ENCODE measurements at places on chromosomes 12 and 14. TPM values are rescaled to one million over a fixed set of nuclear protein-coding genes. Genes with fewer than 3 reads are reported as not detected.
A peak's percentile ranks its signal among the peaks of the same experiment; 100 is the strongest.

GRCh38 chr14:28141662-28142061, 624.9 kb upstream of the FOXG1 start:
- no peak overlapping the region for H3K27ac ChIP-seq
- DNase-seq: no peak
- H3K27me3 ChIP-seq: no peaks in the 10 kb centered on the region
- H3K4me3 ChIP-seq: no peak overlapping the region
- H3K4me1 ChIP-seq: no peaks in the 10 kb centered on the region

The TMX1 gene
- polyA plus RNA-seq: 29.4 TPM

DNA sequence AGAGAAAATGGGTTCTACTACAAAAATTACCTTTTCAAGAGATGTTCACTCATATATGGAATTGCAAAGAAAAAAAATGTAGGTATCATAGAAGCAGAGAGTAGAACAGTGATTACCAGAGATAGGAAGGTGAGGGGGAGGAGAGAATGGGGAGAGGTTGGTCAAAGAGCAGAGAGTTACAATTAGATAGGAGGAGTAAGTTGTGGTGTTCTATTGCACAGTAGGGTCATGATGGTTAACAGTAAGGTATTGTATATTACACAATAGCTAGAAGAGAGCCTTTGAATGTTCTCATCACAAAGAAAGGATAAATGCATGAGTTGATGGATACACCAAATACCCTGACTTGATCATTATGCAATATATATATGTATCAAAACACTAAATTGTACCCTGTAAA, 145.8 kb downstream of the TMEM117 start:
- H3K4me1 ChIP-seq: no peaks in the 10 kb centered on the region
- H3K36me3 ChIP-seq: no peaks in the 10 kb centered on the region
- no peaks in the 10 kb centered on the region for H3K27me3 ChIP-seq
- no peak overlapping the region for H3K4me3 ChIP-seq

DNA sequence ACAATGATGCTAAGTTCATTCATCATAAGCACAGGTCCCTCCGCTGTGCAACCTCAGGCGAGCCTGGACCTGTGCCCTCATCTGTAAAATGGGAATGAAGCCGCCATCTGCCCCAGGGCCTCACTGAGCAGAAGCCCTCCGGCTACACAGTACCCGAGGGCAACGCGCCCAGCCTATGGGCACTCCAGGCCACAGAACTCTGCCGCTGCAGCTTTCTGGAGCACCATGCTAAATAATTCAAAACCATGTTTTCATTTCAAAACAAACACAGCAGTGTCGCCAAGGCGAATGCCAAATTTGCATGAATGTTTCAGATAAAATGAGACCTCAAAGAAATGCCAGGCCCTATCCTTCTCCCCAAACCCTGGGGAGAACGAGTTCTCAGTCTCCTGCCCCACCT, 4.0 kb downstream of the NCOR2 start:
- no peak overlapping the region for H3K27ac ChIP-seq
- H3K4me1 ChIP-seq: peaks cover 57% of the 10 kb centered on the region
- H3K36me3 ChIP-seq: peaks cover 7% of the 10 kb centered on the region
- H3K27me3 ChIP-seq: no peaks in the 10 kb centered on the region

DNA sequence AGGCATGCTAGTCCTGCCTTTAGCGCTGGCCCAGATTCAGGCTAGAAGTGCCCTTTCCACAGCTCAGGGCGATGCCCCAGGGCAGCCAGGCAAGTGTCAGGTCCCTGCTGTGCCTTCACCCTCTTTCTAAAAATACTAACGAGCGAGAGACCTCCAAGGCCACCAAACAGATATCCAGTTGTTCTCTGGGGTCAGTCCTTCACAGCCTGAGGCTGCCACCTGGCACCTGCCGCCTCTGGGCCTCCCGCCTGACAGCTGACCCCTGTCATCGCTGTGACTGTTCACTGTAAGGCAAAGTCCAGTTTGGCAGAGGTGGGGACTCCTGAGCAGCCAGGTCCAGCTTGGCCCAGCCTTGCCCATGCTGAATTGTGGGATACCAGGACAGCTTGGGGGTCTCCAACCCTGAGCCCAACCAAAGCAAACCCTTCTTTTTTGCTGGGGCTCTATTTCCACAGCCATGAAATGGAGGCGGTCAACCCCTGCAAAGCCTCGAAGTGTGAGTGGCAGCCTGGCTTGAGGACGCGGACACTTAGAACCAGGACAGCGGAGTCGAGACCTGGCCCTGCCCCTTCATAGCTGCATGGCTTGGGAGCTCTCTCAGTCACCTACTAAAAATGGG, 79.9 kb downstream of the NINJ2 start:
- H3K4me3 ChIP-seq: no peak overlapping the region
- DNase-seq: peak; percentile 38
- H3K27ac ChIP-seq: peak overlapping the region; percentile 63
- H3K27me3 ChIP-seq: no peaks in the 10 kb centered on the region
- H3K4me1 ChIP-seq: peaks cover 11% of the 10 kb centered on the region
- H3K36me3 ChIP-seq: no peaks in the 10 kb centered on the region

The IL31 gene
- polyA plus RNA-seq: not detected

The TAS2R42 gene
- not detected for polyA plus RNA-seq

GRCh38 chr12:79624378-79624777, 66.4 kb downstream of the PAWR start:
- no peaks in the 10 kb centered on the region for H3K36me3 ChIP-seq
- H3K27me3 ChIP-seq: no peaks in the 10 kb centered on the region
- no peak for DNase-seq
- no peak overlapping the region for H3K4me3 ChIP-seq

The ULK1 gene
- polyA plus RNA-seq: 15.0 TPM

The SLC4A8 gene
- 1.1 TPM for polyA plus RNA-seq

The TTC9 gene
- 5.8 TPM for polyA plus RNA-seq

The ZDHHC22 gene
- 0.33 TPM for polyA plus RNA-seq

- no peaks in the 10 kb centered on the region for H3K27me3 ChIP-seq
- peak; percentile 19 for DNase-seq
- peaks cover 15% of the 10 kb centered on the region for H3K36me3 ChIP-seq
- no peaks in the 10 kb centered on the region for H3K4me1 ChIP-seq
- H3K4me3 ChIP-seq: no peak overlapping the region
These were observed 14.9 kb downstream of the LTA4H start for GRCh38 chr12:96020314-96021003.

GRCh38 chr12:112907415-112908157, 824 bp downstream of the OAS1 start:
- peaks cover 8% of the 10 kb centered on the region for H3K4me1 ChIP-seq
- peak overlapping the region; percentile 80 for H3K27ac ChIP-seq
- DNase-seq: peak; percentile 54

DNA sequence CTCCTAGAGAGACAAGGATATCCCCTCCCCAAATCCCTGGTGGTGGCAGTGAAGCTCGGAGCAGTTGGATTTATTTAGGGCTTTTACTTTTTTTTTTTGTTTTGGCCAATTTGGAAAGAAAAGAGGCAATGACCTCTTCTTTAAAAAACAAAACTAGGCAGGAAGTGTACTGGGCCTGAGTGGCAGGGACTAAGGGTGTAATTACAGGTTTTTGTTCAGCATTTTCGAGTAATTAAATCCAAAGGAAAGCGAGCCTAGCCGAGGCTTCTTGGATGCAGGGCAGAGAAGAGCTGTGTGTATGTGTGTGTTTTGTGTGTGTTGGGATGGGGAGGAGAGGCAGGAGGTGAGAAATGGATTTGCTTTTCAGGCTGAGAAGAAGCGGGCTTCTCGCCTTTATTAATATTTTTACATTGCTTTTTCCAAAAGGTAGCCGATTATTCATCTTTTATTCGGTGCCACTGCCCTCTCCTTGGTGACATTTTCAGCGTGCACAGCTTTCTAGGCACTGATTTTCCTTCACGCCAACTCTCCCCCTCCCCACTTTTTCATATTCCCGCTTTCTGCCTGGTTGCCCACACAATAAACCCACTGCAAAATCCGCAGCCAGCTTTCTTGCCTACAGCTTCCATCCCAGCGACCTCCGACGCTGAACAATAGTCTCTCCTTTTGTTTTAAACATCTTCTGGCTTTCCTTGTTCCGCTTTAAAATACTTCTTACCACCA, 8.9 kb upstream of the IRF2BPL start:
- H3K27ac ChIP-seq: peak overlapping the region; percentile 99
- peak; percentile 65 for DNase-seq
- no peaks in the 10 kb centered on the region for H3K27me3 ChIP-seq

- no peaks in the 10 kb centered on the region for H3K36me3 ChIP-seq
- no peaks in the 10 kb centered on the region for H3K4me1 ChIP-seq
- H3K27me3 ChIP-seq: no peaks in the 10 kb centered on the region
- no peak overlapping the region for H3K4me3 ChIP-seq
- H3K27ac ChIP-seq: no peak overlapping the region
These were observed 319.5 kb downstream of the FUT8 start for GRCh38 chr14:65731933-65732506.

DNA sequence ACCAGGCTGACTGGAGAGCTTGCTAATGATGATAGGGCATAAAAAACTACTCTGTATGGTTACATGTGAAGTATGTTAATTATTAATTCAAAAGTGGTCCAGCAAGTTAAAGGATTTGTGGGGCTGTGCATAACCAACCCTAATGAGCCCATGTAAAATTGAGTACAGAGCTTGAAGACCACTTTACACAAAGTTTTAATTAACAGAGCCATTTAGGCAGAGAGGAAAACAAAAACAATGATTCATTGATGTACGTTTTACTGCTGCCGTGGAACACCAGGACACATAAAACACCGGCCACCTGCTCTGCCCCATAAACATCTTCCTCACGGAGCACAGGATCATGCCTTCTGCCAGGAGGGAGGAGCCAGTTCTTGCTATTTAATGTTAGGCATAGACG, 83.5 kb downstream of the RIMBP2 start:
- H3K27ac ChIP-seq: no peak overlapping the region
- peaks cover 3% of the 10 kb centered on the region for H3K4me1 ChIP-seq
- H3K27me3 ChIP-seq: peaks cover 28% of the 10 kb centered on the region
- H3K4me3 ChIP-seq: no peak overlapping the region
- no peaks in the 10 kb centered on the region for H3K36me3 ChIP-seq

DNA sequence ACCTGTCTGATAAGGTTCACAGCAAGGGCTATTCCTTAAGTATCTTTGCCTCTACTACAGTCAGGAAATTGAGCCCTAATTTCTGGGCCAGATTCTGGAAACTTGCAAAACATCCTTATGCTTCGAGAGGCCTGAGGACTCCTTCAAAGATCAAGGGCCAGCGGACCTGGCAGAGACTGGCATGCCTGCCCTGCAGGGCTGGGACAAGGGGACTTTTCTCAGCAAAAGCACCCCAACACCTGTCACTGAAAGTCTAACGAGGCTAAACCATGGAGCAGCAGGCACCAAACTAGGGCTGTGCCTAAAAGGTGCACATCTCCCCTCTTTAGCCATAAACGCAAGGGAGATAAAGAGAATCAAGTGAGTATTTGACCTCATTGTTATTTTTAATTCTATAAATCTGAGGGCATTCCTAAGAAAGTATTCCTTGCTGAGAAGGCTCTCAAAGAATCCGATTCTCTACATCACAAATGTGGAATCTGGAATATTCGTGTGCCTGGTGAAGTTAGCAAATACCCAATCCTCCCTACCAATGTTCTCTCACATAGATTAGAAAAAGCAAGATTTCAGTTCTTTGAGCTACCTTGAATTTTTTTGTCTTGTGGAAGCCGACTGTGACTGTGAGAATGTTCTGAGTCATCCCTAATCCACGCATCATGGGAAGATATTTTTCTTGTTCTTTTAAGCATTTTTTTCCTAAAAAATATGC, 328.2 kb upstream of the NOVA1 start:
- H3K27ac ChIP-seq: no peak overlapping the region
- no peak for DNase-seq
- no peaks in the 10 kb centered on the region for H3K36me3 ChIP-seq
- no peaks in the 10 kb centered on the region for H3K4me1 ChIP-seq

- no peak overlapping the region for H3K4me3 ChIP-seq
- no peaks in the 10 kb centered on the region for H3K36me3 ChIP-seq
- H3K27ac ChIP-seq: no peak overlapping the region
- no peaks in the 10 kb centered on the region for H3K27me3 ChIP-seq
These were observed 325.8 kb downstream of the FUT8 start for GRCh38 chr14:65738339-65738738.

The TPPP2 gene
- polyA plus RNA-seq: 0.37 TPM

- H3K4me1 ChIP-seq: peaks cover 2% of the 10 kb centered on the region
- peak overlapping the region; percentile 63 for H3K27ac ChIP-seq
- no peak overlapping the region for H3K4me3 ChIP-seq
- DNase-seq: no peak
- H3K27me3 ChIP-seq: no peaks in the 10 kb centered on the region
These were observed 51.9 kb downstream of the RASSF8 start for GRCh38 chr12:26010293-26010821.

The PDE3A gene
- polyA plus RNA-seq: 12.9 TPM

Data from muscle of leg (tissue), 16 donors.